RWPE1 (cell line): ENCODE measurements at places on chromosomes 2 and 18.

DNA sequence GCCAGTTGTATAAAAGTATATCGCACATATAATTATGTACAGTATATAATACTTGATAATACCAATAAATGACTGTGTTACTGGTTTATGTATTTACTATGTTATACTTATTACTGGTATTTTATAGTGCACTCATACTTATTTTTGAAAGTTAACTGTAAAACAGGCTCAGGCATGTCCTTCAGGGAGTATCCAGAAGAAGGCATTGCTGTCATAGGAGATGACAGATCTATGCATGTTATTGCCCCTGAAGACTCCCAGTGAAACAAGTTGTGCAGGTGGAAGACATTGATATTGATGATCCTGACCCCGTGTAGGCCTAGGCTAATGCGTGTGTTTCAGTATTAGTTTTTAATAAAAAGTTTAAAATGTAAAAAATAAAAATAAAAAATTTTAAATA, 20.3 kb upstream of the ASXL3 start:
- no peak for DNase-seq

DNA sequence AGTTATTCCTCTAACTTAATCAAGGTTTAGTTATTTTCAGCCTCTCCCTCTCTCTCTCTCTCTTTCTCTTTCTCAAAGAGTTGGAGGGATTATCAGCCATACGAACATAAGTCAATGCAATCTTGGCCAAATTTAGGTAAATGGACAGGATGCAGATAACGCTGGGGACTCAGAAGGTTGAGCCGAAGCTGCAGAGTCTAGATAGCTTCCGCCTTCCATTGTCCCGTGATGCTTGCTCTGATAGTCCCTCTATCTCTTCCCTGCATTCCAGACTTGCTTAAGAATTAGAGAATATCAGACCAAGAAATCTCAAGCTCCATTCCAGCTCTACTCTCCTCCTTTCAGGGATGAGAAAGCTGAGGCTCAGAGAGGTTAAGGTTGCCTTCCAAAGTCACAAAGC, 502.8 kb upstream of the TNP1 start:
- no peak for DNase-seq

- no peak for DNase-seq
Measured at GRCh38 chr18:38539371-38539770, 973.8 kb upstream of the CELF4 start.

DNA sequence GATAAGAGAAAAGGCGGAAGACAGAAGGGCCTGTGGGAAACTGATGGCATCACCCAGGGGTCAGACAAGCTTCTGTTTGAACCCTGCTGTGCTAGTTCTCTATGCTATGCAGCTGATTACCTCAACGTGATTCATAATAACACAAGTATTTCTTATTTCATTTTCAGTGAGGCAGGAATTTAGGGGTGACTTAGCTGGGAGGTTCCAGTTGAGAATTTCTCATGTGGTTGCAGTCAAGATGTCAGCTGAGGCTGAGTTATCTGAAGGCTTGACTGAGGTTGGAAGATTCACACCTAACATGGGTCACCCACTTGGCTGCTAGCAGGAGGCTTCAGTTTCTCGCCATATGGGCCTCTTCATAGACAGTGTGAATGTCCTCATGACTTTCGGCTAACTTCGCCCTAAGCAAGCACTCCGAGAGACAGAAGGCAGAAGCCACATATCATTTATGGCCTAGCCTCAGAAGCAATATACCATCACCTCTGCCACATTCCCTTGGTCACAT, 34.0 kb upstream of the TMEM131 start:
- DNase-seq, result no peak

- DNase-seq, result no peak
Measured at GRCh38 chr18:36389811-36390581, 92.5 kb downstream of the FHOD3 start.

DNA sequence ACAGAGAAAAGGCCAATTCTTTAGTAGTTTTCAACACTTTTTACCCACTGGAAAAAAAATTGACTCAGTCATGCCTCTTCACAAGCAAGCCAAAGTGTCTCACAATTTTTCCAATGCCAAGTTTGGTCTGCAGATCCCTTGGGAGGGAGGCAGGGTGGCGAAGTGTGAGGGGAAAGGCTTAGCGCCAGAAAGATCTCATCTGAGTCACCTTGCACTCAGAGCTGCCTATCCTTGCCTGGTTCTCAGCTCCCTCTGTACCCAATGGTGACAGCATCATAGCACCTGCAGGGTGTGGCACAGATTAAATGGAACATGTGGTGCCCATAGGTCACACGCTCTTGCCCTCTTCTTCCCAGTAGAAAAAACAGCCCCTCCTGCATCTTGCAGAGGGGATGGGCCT, 55.2 kb upstream of the GYPC start:
- no peak for DNase-seq

GRCh38 chr2:98487101-98487805, 42.6 kb downstream of the INPP4A start:
- DNase-seq, result no peak

DNA sequence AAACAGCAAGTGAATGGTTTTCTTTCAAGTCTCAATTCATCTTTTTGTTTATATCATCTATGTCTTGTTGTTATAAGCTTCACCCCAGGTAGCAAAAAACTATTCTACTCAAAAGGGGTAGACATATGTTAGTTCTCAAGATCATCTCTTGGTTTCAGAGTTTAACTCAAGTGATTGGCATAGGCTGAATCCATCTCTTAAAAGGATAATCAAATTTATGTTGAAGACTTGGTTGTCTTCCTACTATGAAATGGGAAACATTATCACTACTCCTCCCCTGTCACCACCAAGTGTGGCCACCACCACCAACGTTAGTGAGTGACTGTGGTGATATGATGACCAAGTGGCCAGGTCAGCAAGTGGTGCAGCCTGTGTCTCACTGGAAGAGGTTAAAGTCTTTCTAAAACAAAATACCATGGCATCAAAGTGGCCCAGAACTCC, 1.5 kb downstream of the IL1B start:
- no peak for DNase-seq

DNA sequence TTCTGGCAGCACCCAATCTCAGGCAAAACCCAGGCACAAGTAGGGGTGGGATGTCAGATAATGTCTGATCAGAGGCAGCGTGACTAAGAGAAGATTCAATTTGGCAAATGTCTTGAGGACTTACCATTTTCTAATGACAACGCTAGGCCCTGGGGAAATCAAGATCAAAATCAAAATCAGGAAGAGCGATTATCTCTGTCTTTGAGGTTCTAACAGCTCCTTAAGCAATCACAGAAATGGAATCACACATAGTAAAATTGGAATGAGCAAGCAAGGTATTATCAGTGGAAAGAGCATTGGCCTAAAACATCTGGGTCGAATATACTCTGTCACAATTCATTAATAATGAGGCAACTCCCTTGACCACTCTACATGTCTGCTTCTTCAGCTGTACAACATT, 8.6 kb upstream of the SERPINB2 start:
- DNase-seq, result no peak

- DNase-seq, result no peak
Measured at GRCh38 chr2:187393211-187393610, 54.8 kb downstream of the CALCRL start.

DNA sequence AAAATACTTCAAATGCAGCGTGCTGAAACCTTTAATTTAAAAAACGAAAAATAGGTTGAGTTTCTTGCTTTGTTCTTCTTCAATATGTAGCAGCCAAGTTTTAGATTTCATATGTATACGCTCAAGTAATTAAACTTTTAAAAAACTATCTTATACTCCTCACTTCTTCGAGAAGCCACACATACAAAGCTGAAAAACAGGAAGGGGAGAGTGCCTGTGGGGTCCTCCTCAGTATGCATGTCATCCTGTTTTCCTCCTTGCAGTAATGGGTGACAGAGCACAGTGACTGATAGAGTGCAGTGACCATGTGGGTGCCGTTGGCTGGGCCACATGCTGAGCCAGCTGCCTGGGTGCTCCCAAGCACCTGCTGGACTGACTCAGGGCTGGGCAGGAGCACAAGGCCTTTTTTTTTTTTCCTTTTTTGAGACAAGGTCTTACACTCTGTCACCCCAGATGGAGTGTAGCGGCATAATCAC, 33.3 kb downstream of the UXS1 start:
- DNase-seq, result no peak

GRCh38 chr18:23722646-23723045, 33.4 kb downstream of the LAMA3 start:
- DNase-seq, result no peak

DNA sequence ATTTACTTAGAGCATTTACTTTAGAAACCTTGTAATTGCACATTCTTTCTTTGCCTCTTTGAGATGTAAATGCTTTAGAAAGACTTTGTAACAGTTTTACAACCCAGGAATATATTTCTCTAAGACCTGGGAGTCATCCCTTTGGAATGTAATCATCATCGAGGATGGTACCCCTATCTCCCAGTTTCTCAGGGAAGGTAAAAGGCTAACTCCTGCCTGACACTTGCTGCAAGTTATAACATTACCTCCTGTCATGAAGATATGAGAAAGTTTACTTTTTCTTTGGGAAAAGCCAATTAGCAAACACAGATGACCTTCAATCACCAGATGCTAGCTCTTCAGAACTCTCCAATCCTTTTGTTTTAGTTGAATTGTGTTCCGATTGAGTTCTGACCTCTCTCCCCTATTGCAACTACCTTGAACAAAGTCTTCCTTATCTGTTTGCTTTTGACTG, 420.3 kb upstream of the FSIP2 start:
- DNase-seq, result no peak

DNA sequence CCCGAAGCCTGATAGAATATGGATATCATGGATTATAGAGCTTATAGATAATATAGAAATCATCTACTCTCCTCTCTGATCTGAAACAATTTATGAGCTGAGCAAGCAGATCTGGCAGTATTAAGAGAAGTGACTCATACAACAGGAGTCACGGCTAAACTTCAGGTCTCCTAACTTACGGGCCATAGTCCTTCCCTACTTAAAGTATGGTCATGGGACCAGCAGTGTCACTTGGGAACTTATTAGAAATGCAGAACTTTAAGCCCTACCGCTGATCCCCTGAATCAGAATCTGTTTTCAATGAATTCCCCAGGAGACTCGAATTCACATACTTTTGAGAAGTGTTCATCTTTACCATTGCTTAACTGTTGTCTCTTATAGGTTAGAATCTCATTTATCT, 195.7 kb upstream of the FANCL start:
- peak; percentile 34 for DNase-seq

GRCh38 chr18:58069099-58069498, 25.1 kb downstream of the NEDD4L start:
- DNase-seq, result no peak
